ENCODE measurements at places on chromosomes 16 and 17.
A peak's percentile ranks its signal among the peaks of the same experiment; 100 is the strongest.

DNA sequence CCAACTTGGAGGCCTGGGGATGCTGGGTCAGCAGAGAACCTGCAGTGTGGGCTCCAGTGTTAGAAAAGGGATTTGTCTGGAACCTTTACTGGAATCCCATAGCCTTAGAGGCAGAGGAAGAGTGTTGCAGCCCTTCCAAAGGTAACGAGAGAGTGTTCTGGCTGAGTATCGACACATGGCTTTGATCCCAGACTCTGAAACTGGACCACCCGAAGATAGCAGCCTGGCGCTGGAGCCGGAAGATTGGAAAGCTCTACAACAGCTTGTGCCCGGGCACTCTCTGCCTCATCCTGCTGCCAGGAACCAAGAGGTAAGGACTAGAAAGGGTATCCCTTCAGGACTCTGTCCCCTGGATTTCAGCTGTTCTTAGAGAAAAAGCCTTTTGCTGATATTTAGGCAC, 39.7 kb downstream of the REXO5 start:
- no peak for DNase-seq

GRCh38 chr17:45784293-45784740, at the start of gene CRHR1:
TSS of gene CRHR1 (plus strand) at chr17:45784320. CDS start at chr17:45784545, 225 bp downstream.
- DNase-seq, result no peak

DNA sequence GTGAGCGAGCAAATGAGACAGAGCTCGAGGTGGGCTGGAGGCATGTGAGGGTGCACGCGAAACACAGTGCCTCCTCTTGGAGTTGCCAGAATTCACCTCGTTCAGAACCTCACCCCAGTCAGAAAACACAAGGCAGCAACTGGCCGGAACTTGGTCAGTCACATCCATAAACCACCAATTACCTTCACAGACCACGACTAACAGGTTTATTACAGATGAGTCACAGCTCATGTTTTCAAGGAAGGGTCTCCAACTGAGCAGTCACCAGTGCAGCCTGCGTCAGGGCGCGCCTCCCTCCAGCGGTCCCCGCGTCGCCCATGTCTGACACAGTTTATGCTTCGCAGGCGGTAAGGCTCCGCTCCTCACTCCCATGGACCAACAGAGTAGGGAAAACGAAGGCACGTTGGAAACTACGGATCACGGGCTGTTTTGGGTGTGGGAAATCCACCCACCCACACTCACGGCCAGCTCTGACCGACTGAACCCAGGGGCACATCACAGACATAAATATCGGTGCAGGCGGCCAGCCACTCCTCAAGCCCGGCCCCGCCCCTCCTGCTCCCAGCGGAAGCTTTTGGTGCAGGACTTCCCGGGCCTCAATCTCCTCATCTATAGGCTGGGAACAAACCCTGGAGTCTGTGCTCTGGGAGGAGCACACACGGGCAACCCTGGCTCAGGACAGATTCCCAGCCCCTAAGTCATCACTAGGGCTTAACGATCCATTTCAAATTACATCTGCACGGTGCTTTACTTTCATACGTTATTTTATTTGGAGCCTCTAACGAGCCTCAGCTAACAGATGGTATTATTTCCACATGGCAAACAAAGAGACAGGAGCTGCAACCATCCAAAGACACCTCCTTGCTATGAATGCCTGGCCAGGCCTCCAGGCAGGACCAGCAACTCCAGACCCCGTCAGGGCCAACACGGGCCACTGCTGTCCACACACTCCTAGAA, 126.3 kb downstream of the ZNF778 start:
- DNase-seq, result no peak

DNA sequence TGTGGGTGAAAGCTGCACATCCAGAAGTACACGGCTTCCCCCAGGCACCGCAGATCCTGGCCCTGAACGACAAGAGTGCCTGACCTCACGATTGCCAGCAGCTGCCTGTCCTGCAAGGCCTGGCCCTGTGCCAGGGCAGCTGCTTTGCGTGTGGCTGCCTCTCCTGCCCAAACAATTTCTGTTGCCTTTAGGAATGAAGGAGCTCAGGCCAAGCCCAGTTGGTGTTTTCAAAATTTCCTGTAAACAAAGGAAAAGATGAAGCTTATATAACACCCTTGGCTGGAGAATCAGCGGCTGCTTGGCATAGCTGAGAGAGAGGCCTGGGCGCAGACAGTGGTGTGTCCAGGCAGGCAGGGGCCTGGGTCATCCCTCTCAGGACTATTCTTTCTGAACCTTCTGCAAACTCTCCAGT, 11.7 kb upstream of the SLC47A2 start:
- peak; percentile 97 for DNase-seq

- no peak for DNase-seq
Observed at GRCh38 chr16:66996324-66996982, 8.1 kb downstream of the CES4A start.

DNA sequence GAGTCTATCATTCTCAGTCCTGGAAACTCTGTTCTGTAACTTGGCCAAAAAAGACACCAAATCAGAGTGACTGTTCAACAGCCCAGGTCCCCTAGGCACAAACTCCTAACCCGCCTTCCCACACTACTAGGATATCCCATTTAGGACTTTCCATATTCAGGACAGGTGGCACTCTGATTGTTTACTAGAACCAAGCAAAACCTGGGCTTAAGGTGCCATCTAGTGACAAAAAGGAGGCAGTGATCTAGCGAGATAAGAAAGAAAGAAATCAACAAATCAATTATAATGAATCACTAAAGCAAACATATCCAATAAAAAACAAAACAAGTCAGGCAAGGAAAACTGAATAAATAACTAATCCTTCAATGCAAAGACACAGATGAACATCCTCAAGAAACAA, 203.9 kb downstream of the CEP112 start:
- peak; percentile 24 for DNase-seq

DNA sequence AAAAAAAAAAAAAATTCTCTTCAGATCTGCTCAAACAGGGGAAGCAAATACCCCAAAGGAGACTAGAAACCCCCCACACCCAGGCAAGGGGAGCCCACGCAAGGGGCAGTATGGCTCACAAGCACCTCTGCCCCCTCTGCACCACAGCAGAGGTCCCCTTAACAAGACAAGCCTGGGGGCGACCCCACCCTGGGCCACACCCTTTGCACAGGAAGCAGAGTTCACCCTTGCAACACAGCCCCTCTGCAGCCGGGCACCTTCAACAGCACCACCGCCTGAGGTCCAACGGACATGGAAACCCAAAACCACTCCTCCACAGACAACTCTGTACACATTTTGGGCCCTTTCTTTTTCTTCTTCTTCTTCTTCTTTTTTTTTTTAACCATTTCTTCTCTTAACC, 12.8 kb downstream of the AXIN1 start:
- DNase-seq, result no peak

DNA sequence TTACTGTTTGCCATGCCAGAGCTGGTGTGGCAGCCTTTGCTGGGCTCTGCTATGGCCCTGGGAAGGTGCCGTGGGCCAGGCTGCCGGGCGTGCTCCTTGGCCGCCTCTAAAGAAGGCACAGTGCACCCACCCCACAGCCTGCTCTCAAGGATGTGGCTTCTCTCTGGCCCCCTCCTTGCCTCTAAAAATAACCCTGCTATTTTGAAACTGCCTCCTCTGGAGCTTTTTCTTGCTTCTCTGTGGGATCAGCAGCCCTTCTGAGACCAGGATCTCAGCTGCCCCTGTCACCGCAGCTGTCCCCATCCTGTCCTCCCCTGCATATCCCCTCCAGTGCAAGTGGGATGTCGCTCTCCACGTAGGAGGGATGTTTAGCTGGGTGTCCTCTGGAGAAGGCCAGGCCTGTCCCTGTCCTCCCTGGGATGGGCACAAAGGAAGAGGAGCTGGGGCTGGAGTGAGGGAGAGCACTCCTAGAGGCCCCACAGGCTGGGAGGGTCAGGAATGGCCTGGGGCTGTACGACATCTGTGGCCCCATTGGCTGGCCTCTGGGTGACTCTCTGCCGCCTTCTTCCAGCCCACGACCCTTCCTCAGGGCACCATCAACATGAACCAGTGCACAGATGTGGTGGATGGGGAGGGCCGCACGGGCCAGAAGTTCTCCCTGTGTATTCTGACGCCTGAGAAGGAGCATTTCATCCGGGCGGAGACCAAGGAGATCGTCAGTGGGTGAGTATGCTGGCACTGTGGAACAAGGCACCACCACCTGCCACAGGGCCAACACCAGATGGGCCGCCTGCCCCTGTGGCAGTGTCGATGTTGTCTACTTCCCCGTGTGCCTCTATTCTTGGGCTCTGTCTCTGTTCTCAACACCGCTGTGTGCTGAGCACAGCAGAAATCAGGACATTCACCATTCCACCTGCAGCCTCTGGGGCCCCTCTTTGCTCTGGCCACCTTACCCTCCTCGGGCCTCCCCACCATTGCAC, 79.7 kb downstream of the PLD6 start:
- no peak for DNase-seq

DNA sequence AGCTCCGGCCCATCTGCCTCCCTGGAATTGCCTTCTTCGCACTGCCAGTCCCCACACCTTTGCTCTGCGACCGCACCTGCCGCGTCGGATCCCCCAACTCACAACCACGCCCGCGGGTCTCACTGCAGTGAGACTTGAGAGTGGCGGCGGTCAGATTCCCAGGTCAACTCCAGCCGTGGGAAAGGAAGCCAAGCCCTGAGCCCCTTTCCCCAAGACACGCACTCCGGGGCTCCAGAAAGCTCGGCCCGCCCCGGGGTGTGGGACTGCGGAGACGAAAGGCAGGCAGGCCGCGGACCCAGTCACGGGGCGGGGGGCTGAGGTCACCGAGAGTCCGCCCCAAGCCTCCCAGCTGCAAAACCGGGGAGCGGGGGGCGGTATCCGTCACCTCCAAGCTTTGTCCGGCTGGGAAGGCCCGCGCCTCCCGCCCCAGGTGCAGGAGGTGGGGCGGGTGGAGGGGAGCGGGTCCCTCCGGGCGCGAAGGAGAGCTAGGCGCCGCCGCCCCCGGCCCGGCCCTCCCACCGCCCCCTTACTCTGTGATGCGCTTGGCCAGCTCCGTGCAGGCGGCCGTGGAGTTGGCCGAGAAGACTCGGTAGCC, 615 bp downstream of the PRPSAP1 start:
- DNase-seq, result no peak

GRCh38 chr17:56796536-56796935, 37.2 kb downstream of the C17orf67 start:
- no peak for DNase-seq

DNA sequence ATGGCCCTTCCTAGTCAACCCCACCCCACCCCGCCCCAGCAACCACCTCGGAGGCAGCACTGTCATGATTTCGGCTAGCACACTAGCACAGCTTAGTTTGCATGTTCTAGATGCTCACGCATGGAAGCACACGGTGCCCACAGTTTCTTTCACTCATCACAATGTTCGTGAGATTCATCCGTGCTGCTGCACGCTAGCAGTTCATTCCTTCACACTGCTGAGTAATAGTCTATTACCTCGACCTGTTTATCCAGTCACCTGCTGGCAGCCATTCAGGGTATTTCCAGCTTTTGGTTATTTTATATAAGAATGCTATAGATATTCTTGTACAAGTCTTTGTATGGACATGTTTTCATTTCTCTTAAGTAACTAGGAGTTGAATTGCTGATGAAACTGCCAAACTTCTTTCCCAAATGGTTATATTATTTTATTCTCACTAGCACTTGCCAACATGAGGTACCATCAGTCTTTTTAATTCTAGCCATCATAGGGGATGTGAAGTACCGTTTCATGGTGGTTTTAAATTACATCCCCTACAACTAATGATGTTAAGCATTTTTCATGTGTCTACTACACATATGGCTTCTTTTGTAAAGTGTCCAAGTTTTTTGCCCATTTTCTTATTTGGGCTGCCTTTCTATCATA, 75.7 kb downstream of the CYTH1 start:
- DNase-seq, result no peak
